Activated CD4-positive, CD25-positive, alpha-beta regulatory T cell treated with anti-CD3 and anti-CD28 coated beads, Interleukin-2, amount 50 U/mL, for 24 hours (primary cell): ENCODE measurements at places on chromosomes 16 and 17.

DNA sequence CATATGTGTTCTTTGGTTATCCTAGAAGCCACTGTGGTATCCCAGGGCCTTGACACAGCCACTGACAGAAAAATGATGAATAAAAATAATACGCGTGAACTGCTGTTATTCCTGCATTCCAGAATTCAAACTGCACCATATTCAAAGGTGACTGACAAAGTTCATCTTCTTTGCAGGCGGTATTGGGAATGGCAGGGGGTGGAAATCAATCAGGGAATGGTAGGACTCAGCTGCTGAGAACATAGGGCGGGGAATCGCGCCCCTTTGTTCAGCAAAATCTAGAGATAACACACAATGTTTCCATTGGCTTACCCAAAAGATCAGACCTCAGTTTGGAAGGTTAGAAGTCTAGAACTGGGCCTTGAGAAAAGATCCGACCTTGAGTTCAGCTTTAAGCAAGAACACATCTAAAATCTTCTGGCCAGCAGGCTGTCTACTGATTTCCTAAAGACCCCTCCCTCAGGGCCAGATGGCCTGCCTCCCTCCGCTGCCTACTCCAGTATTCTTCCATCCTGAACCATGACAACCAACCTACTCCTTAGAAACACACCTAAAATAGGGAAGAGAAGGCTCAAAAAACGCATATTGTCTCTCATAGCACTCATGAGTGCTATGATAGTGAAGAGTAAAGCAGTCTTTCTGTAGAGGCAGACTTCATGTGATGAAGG, 34.1 kb downstream of the CDK5R1 start:
- no peak for ATAC-seq

DNA sequence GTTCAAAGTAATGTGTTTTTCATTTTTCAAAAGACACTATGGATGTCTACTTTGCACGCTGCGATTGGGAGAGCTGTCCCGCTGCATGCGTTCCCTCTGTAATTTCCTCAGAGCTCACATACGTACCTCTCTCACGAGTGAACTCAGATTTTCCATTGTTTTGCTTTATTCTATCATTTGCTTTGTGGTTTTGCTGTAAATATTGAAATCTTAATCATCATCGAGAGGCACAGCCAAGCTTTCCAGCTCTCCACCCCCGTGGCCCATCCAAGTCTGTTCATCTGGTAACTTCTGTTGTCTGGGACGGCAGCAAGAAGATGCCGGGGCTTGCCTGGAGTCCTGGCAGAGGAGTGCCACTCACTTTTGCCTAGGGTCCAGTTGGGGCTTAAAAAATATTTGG, 21.1 kb downstream of the TMC6 start:
- ATAC-seq = peak; percentile 65

DNA sequence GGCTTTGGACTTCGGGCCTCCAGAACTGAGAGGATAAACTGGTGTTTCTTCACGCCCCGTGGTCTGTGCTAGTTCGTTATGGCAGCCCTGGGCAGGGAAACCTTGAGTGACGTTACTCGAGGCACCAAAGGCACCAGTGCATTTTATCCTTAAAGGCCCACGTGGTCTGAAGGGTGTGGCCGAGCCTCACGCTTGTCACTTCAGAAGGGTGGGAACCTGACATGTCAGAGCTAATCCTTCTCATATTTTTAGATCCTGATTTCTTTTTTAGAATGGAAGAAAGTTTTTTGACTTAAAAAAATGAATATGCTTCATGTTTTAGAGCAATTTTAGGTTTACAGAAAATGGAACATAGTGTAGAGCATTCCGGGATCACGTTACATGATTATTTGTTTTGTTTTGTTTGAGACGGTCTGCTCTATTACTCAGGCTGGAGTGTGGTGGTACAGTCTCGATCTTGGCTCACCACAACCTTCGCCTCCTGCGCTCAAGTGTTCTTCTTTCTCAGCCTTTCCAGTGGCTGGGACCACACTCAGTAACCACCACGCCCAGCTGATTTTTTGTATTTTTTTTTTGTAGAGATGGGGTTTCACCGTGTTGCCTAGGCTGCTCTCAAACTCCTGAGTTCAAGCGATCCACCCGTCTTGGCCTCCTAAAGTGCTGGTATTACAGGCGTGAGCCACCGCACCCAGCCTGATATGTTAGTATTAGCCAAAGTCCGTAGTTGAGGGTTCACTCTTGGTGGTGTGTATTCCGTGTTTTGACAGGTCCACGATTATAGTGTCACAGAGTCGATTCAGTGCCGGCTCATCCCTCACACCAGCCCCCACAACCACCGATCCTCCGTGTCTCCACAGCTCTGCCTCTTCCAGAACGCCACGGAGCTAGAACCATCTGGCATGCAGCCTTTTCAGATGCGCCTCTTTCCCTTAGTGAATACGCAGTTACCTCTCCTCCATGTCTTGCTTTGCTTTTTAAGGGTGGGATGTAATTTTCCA, 47.9 kb downstream of the RAB11FIP3 start:
- no peak for ATAC-seq

- ATAC-seq = no peak
These were observed 93.6 kb downstream of the WSCD1 start for GRCh38 chr17:6163612-6164333.

DNA sequence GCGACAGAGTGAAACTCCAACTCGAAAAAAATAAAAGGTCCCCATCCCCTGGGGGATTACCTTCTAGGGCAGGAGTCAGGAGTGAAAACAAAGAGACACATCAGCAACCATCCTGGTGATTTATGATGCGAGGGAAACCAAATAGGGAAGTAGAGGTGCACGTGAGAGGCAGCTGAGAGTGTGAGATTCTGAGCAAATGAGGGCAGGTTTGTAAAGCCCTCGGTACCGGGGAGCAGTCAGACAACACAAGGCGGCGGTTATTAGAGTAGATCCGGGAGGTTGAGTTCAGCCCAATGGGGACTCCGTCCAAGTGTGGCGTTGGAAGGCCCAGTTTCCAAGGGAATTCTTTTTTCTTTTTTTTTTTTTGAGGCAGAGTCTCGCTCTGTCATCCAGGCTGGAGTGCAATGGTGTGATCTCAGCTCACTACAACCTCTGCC, 7.4 kb upstream of the ARMC7 start:
- ATAC-seq = no peak

DNA sequence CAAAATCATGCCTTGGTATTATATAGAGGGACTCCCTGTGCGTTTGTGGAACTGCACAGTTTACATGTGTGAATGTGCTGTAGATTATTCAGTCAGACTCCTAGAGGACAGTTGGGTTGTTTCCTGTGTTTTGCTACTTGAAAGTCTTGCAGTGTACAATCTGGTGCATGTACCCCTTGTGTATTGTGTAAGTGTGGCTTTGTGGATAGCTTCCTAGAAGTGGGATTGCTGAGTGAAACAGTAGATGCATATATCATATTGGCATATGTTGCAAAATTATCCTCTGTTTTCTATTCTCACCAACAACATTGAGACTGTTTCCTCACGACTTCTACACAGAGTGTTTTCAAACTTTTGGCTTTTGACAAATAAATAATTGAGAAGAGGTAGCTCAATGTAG, 263.7 kb downstream of the MAP2K6 start:
- no peak for ATAC-seq

DNA sequence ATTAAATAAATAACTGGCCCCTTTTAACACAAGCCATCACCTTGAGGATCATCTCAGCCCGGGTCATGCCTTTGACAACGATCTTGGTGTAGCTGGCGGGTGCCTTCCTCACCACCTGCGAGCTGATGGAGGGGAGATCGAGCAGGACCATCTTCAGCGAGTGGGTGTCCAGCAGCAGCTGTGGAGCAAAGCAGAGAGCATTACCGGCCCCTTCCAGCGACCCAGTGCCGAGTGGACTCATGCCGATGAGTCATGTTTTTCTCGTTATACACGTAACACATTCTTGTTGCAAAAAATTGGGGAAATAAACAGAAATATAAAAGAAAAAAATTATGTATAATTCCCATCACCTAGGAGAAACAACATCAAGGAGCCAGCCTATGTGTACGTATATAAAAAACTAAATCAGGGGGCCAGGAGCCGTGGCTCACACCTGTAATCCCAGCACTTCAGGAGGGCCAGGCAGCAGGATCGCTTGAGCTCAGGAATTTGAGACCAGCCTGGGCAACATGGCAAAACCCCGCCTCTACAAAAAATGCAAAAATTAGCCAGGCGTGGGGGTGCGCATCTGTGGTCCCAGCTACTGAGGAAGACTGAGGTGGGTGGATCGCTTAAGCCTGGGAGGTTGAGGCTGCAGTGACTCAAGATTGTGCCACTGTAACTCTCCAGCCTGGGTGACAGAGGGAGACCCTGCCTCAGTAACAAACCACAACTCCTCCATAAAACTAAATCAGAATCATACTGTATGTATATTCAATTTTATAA, 169.1 kb upstream of the RPH3AL start:
- ATAC-seq = no peak

- ATAC-seq = no peak
These were observed 44.6 kb upstream of the ZNF750 start for GRCh38 chr17:82884341-82884969.

DNA sequence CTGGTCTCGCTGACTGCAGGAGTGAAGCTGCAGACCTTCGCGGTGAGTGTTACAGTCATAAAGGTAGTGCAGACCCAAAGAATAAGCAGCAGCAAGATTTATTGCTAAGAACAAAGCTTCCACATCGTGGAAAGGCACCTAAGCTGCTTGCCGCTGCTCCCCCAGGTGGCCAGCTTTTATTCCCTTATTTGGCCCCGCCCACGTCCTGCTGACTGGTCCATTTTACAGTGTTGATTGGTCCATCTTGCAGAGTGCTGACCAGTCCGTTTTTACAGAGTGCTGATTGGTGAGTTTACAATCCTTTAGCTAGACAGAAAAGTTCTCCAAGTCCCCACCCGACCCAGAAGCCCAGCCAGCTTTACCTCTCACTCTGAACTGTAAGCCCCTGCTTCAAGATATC, 227.8 kb downstream of the ABCC12 start:
- no peak for ATAC-seq
